ENCODE measurements at places on chromosomes 7 and 10. TPM values are rescaled to one million over a fixed set of nuclear protein-coding genes. Genes with fewer than 3 reads are reported as not detected.

The OR6B1 gene
- total RNA-seq = not detected

The SSBP1 gene
- 289 TPM for total RNA-seq

The ELAPOR2 gene
- total RNA-seq = 18.2 TPM

The PNLIPRP1 gene
- total RNA-seq = not detected

The HACD1 gene
- total RNA-seq = 31.3 TPM

The CTNNA3 gene
- not detected for total RNA-seq

The CALU gene
- 563 TPM for total RNA-seq

The NEUROD6 gene
- total RNA-seq = not detected

The PRSS2 gene
- 0.76 TPM for total RNA-seq

The NDUFA5 gene
- 62.8 TPM for total RNA-seq

The PTPN20 gene
- 1.2 TPM for total RNA-seq

The LIPF gene
- total RNA-seq = not detected

The ACSM6 gene
- not detected for total RNA-seq

The C7orf33 gene
- total RNA-seq = not detected

The ATG9B gene
- total RNA-seq = not detected

The RPA3 gene
- total RNA-seq = 40.0 TPM

The GRID2IP gene
- total RNA-seq = not detected

The MMD2 gene
- not detected for total RNA-seq

The LFNG gene
- total RNA-seq = 8.8 TPM

The FAM241B gene
- not detected for total RNA-seq

The PPP1R3C gene
- total RNA-seq = 1.9 TPM

The SPDYE9 gene
- not detected for total RNA-seq

The DLG5 gene
- total RNA-seq = 9.1 TPM

The IDI2 gene
- not detected for total RNA-seq

The RGS10 gene
- 44.4 TPM for total RNA-seq

The SPDYE2B gene
- total RNA-seq = not detected

The TMEM225B gene
- under 0.01 TPM for total RNA-seq

The CAMK1D gene
- total RNA-seq = 0.32 TPM

The TMEM229A gene
- not detected for total RNA-seq

The CRPPA gene
- total RNA-seq = 1.7 TPM

The PPP1R3A gene
- total RNA-seq = not detected

The STX1A gene
- total RNA-seq = 21.1 TPM

The OR2A5 gene
- not detected for total RNA-seq

The PNLIPRP3 gene
- total RNA-seq = not detected

The THSD7A gene
- total RNA-seq = 14.3 TPM

The DIP2C gene
- total RNA-seq = 7.1 TPM

The CHN2 gene
- under 0.01 TPM for total RNA-seq

The SDK1 gene
- total RNA-seq = 0.32 TPM

The HYAL4 gene
- not detected for total RNA-seq

The GRM3 gene
- not detected for total RNA-seq

The DGKB gene
- not detected for total RNA-seq

Measured in epithelial cell of umbilical artery (primary cell).